ENCODE measurements at places on chromosomes 12 and 14.

GRCh38 chr12:25557830-25558436 is 4.8 kb upstream of the LMNTD1 start:
- peak; percentile 1 for DNase-seq

DNA sequence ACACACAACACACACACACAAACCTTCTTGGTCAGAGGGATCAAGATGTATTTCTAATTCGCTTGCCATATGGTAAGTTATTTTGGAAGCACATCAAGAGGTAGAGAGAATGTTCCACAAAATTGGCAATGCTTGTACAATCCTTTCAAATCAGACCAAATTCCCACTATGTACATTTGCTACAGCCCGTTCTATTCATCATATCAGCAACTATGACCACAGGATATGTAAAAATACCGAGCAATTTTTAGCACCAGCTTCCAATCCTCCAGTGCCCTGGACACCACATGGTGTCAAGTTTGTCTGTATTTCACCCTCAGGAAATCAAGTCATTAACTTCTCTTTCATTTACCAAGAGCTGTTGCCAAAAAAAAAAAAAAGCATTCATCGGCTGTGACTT is 21.2 kb downstream of the TBX5 start:
- DNase-seq, result no peak

DNA sequence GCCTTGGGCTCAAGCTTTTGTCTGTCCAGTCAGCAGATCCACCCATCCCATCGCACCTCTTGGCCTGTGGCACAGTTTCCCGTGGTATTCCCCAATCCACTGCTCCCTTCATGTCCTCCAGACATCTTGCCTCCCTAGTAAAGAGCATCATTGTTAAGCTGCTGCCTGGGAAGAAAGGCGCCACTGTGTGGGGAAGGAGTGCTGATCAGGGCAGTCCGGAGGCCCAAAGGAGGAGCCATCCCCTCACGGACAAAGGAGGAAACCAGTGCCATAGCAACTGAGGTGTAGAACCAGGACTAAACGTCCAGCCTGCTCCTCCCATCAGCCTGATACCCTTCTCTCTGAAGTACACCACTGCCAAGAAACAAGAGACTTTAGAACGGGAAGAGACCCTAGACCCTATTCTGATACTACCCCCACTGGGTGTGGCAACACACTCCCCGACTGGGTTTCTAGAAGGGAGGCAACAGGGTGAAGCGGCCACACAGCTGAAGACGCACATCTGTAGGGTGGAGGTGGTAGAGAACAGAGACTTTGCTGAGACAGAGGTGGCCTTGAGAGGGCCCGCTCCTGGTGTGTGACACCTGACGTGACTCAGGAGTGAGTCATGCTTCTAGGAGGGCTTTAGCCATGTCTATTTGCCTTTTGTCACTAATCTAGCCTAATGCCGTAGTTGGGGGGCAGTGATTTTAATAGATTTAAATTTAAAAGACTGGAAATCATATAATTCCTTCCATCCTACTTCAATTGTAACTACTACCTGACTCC is 185.0 kb downstream of the DPF3 start:
- DNase-seq, result no peak

GRCh38 chr12:109767991-109768900 is 54.6 kb downstream of the FAM222A start:
- DNase-seq, result no peak

DNA sequence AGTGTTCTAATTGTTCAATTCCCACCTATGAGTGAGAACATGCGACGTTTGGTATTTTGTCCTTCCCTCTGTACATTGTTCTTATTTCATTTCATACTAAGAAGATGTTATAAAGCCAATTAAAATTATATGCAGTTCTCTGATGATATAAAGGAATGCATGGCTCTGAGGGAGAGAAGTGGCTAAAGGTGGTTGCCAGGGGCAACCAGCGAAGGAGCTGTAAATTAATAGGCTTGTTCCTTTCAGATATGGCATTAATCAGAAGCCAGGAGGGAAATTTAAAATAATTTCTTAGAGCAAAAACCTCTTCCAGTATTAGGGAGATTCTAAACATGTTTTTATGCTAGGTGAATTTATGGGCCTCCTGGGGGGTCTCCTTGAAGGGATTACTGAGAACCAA is 227.8 kb downstream of the TMEM117 start:
- peak; percentile 27 for DNase-seq
